AG04450 (cell line): ENCODE measurements at places on chromosomes 4 and X.

DNA sequence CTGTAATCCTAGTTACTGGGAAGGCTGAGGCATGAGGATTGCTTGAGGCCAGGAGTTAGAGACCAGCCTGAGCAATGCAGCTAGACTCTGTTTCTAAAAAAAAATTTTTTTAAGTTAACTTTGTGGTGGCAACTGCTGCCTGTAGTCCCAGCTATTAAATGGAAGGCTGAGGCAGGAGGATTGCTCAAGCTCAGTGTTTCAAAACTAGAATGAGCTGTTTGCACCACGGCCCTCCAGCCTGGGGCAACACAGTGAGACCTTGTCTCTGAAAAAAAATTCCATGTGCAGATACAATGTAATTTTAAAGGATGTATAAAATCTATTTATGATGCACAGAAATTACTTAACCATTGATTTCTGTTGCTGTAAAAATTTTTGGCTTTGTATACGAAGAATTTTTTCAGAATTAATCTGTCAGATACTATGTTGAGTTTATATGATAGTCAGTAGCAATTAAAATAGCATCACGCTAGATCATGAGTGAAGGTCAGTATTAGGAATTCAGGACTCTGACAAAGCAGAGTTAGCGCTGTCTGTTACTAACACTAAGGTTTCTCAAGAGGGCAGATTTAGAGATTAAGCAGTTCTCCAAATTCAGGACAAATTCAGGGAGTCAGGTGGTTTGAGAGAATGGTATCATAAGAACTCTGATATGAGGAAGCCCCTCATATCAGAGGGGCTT lies 8.3 kb upstream of the AGA start:
- no peak for DNase-seq

DNA sequence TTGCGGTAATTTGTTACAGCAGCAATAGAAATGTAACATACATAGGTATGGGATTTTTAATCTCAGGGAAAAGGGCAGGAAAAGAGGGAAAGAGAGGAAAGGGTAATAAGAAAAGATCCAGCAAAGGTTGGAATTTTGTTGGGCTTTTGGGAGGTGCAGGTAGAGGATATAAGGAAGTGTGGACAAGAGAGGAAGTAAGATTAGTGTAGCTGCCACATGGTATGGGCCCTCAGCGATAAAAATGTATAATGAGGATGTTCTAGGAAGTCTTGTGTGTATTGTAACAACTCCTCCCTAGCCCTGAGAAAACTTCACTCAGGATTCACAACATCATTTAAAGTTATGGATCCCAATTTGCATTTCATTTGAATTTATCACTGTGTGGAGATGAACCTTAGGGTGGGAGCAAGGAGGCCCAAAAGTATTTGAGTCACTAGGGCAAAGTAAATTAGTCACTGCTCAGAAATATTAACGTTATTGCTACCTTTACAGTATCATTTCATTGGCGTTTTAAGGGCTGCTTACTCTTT lies 2.8 kb upstream of the IL21 start:
- DNase-seq: no peak

DNA sequence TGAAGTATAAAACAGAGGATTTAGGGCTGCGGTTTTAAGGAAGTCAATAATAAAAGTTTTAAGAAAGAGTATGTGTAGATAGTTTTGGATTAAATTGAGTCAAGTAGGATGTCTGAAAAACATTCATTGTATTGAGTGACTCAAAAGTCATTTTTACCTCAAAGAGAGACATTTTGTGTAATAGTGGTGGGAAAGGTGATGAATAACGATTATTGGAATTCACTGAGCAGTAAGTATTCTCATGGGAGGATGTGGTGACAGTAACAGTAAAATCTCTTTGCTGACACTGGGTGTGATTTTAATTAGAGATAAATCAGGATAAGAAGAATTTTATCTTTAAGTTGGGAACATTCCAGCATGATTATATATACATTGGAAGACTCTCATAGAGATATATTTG lies 233.6 kb downstream of the PDHA2 start:
- no peak for DNase-seq

- no peak for DNase-seq
These were observed 1.4 kb downstream of the MAGED1 start for GRCh38 chrX:51894697-51895336.

DNA sequence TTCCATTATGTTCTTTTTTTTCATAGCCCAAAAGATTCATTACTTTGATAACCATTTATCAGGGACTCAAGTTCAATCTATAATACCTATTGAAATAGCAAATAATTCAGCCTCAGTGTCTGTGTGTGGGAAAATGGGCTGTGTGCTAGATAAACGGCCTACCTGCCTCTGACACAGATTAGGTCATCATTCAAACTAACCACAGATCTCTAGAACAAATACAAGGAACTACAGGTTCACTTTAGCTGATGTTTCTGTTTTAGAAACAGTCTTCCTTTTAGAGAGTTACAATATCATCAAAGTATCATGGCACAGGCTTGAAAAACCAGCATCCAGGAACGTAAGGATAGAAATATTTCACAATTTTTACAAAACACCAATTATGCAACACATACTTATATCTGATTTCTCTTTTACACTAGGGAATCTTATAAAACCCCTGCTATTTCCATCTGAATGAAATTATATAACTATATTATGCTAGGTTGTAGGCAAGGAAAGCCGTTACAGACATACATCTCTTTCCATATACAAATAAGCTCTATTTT lies 56.6 kb upstream of the MAB21L2 start:
- no peak for DNase-seq

GRCh38 chr4:3666263-3666662 lies 99.9 kb upstream of the ADRA2C start:
- DNase-seq: no peak

- no peak for DNase-seq
These were observed 51.1 kb downstream of the LEF1 start for GRCh38 chr4:108117418-108118182.

- no peak for DNase-seq
These were observed 69.0 kb upstream of the TMEM33 start for GRCh38 chr4:41865981-41866798.

DNA sequence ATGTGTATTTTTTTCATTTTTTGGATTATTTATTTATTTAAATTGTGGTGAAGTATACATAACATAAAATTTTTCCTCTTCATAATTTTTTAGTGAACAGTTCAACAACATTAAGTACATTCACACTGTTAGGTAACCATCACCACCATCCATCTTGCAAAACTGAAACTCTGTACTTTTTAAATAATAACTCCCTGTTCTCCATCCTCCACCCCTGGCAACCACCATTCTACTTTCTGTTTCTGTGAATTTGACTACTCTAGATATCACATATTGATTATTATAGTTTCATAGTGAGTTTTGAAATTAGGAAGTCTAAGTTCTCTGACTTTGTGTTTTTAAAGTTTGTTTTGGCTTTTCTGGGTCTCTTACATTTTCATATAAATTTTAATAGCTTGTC lies 89.3 kb upstream of the STX18 start:
- no peak for DNase-seq

DNA sequence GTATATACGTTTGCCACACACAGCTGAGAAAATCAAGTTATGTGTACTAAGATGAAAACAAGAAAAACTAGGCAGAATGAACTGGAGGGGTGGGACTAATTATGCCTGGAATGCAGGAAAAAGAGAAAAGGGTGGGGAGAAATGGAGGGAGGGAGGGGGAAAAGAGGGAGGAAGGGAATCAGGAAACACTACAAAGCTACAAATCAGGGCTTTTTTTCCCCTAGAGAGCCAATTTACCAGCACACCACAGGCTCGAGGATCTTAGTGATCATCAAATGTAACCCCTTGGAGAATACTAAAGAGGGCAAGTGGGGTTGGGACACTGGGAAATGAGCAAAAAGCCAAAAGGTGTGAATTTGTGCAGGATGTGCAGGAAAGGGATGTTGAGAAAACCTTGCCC lies 451.9 kb downstream of the SMARCA1 start:
- no peak for DNase-seq

- no peak for DNase-seq
These were observed 93.0 kb downstream of the ZXDA start for GRCh38 chrX:57817302-57817701.

GRCh38 chr4:146123231-146123630 lies 52.3 kb upstream of the LSM6 start:
- DNase-seq: no peak

DNA sequence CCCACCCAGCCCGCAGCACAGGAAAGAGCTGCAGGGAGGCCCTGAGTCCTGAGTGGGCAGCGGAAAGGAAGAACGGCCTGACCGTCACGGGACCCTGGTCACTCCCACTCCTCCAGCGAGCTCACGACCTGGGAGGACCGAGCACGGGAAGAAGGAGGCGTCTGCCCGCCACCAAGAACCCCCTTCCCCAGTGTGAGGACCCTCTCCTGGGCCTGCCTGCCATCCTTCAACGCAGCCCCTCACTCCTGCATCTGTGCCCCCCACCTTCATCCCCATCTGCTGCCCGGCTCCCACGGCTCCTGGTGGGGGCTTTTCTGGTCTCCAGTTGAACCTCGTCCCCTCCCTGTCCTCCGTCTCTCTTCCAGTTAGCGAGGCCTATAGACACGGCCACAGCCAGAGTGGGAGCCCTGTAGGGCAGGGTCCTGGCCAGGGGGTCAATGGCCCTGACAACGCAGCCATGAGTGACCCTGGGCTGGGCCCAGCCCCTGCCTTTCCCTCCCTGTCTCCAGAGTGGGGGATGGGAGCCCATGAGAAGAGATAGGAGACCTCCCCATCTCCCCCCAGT lies 41.3 kb upstream of the MXD4 start:
- no peak for DNase-seq

DNA sequence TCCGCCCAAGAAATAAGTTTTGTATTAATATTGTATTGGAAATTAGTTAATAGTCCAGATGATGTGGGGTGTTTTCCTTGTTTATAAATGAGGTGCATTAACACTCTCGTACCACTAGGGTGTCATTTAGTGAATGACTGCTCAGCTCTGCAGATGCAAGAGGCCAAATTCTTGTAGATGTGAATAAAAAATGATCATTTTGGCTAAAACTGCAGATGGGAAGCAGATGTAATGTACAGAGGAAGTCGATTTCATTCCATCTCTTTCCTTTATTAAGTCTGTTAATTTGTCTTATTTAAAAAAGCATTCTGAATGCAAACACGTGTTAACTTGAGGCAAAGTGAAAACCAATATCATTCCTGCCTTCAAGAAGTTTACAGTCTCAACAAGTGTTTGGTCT lies 108.1 kb downstream of the DHX15 start:
- DNase-seq: no peak

- DNase-seq: no peak
These were observed 53.9 kb upstream of the SORBS2 start for GRCh38 chr4:185865901-185866328.

- DNase-seq: no peak
These were observed 71.1 kb upstream of the VCX start for GRCh38 chrX:7771788-7772438.

DNA sequence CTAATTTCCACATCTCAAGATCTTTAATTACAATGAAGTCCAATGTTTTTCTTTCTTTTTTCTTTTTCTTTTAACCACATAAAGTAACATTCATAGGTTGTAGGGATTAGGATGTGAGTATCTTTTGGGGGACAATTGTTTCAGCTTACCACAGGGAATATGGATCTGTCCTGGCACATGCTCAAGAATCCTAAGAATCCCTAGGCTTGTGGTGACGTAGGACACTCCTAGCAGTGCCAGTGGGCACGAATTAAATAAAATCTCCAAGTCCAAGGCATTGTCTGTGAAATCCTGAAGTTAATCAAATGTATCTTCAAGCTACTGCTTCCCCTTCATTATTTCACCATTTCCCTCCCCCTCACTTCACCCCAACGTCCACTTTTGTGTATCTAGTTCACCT lies 2.6 kb upstream of the LAS1L start:
- no peak for DNase-seq

DNA sequence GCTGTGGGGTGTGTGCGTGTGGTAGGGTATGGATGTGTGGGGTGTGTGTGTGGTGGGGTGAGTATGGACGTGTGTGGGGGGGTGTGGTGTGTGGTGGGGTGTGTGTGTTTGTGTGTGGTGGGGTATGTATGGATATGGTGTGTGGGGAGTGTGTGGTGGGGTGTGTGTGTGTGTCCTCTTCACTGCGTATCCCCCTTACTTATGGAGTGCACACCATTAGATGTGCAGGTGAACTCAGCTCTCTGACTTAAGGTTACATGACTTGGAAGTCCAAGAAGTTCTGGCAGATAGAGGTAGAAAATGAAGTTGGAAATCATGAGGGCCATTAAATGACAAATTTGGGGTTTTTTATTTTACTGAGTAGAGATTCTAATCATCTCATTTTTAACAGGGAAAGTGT lies 182.5 kb downstream of the PALLD start:
- DNase-seq: no peak

- no peak for DNase-seq
These were observed 262.2 kb downstream of the SPOCK3 start for GRCh38 chr4:166972071-166972470.

- DNase-seq: no peak
These were observed 52.7 kb downstream of the PSAPL1 start for GRCh38 chr4:7381890-7382633.

DNA sequence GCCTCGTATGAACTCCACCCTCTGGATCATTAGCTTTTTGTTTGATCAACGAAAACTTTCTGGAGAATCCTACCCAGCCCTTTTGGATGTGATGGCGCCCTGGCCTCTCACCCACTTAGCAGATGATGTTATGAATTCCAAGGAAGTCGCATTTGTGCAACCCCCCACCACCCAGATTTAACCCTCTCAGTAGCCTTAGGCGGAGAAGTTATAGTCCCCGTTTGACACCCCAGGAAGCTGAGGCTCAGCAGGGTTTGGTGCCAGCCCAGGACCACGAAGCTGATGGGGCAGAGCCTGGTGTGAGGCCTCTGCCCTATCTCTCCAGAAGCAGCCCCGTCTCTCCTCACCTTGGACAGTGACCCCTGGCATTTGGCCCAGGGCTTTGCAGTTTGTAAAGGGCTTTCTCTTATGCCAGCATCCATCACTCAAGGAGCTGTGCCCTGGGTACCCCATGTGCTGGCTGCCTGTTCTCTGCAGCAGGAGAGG lies 1.0 kb downstream of the WFS1 start:
- no peak for DNase-seq

GRCh38 chr4:165512424-165512823 lies 133.6 kb downstream of the CPE start:
- DNase-seq: no peak

GRCh38 chr4:168138143-168138542 lies 45.8 kb downstream of the ANXA10 start:
- DNase-seq: peak; percentile 41

GRCh38 chr4:160709546-160709945 lies 1454.3 kb downstream of the FSTL5 start:
- no peak for DNase-seq

DNA sequence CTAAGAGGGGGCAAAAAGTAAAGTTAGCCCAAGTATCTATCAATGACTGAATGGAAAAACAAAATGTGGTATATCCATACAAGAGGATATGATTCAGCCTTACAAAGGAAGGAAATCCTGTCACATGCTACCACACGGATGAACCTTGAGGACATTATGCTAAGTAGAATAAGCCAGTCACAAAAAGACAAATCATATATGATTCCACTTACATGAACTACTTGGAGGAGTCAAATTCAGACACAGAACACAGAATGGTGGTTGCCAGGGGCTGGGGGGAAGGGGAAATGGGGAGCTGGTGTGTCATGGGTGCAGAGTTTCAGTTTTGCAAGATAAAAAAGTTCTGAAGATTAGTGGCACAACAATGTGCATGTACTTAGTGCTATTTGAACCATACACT lies 101.8 kb downstream of the SH3KBP1 start:
- DNase-seq: no peak
